NCI-H446 (cell line): ENCODE measurements at places on chromosomes 4 and X.

- no peak for DNase-seq
Measured at GRCh38 chr4:143538979-143539669, 25.6 kb downstream of the SMARCA5 start.

DNA sequence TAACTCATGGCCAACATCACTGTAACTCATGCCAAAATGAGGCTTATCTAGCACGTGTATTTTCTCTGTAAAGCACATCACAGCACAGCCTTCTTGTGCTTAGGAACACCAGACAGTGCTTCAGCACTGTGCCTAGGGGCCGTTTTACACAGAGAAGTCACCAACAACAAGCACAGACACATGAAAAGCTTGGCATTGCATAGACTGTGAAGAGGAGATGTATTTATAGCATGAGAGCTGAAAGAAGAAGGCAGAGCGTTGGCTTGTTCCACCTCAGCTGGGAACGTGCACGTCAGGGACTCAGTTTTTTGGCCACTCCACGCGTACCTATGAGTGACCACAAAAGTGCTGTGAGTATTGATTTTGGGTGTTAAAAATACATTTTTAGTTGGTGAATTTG lies 116.3 kb upstream of the SFRP2 start:
- DNase-seq: no peak

DNA sequence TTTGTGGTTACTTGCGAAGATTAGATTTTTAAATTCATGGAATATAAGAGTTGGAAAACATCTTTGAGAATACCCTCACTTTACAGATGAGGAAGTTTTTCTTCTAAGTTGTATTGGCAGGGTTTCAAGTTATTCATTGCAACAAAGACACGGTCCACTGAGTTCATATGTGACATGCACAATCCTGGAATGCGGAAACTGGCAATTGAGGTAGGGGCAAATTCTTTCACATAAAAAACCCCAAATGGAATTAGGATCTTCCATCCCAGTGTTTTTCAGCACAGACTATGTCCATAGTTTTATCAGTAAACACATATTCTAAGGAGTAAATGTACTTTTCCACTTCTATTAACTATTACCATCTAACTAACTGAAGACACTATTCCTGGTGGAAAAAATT lies 81.8 kb upstream of the NAP1L5 start:
- DNase-seq: peak; percentile 5

DNA sequence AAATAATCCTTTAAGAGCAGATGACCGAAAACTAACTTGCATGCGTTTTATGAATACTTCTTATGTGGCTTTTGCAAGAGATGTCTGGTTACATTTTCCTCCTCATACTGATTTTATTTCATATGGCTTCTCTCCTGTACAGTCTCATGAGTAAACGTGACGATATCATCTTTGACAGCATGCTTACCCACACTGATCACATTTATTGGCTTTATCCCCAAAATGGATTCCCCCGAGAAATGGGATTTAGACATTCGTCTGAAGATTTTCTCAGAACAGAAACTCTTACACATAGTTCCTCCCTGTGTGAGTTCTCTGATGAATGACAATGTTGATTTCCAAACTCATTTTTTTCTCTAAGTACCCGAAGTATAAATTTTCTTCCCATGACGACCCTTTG lies 939.7 kb upstream of the LCORL start:
- DNase-seq: no peak

DNA sequence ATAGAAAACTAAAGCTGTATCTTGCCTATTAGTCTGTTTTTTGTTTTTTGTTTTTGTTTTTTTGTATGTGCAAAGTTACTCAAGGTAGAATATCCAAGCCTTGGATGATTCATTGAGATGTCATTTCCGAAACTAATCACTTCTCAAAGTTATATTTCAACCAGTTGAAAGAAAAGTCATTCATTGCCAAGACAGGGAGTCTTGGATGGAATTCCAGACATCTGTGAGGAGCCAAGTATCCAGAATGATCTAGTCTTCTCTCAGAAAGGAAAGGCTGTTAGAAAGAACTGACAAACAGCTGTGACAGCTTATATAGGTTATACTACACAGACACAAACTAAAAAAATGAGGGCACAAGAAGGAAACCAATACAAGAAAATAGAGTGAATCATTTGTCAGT lies 141.1 kb upstream of the NDST3 start:
- DNase-seq: peak; percentile 80

DNA sequence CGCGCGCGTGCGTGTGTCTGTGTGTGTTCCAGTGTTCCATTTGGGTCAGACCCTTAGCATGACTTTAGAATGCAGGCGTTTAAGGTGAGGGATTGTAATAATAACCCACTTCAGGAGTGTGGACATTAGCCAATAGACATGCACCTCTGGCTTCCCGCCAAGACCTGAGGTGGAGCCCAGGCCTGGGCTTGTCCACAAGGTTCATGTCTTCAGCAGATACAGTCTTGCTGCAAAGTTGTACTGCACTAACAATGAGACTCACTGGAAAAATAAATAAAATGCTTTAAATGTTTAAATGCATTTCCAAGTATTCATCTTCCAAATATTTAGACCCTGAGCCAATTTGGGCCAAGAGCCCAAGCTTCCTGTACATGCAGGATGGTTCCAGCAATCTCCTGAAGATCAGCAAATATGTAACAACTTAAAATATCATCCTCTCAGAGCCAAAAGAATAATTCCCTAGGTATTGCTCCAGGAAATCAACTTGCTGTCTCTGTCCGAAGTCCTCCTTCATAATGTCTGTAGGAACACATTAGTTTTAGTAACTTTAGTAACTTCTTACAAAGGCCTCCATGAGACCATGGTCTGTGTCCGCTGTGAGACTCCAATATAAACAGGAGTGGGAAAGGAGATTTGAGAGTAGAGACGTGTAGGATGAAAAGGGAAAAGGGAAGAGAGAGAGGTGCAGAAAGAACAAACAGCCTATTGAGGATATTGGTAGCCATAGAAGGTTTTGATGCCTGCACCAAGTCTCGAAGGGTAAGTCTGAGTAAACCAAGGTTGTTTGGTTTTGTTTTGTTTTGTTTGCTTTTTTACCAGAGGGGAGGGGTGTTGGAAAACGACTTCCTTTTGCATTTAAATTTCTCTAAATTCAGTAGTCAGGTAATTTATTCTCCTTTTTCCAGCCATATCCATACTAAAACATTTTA lies 98.5 kb upstream of the KLF3 start:
- peak; percentile 47 for DNase-seq

GRCh38 chr4:172124656-172125308 lies 311.6 kb downstream of the GALNTL6 start:
- no peak for DNase-seq

- DNase-seq: no peak
Measured at GRCh38 chr4:13112030-13112429, 372.1 kb downstream of the RAB28 start.

GRCh38 chr4:116321471-116321870 lies 763.9 kb downstream of the TRAM1L1 start:
- no peak for DNase-seq

DNA sequence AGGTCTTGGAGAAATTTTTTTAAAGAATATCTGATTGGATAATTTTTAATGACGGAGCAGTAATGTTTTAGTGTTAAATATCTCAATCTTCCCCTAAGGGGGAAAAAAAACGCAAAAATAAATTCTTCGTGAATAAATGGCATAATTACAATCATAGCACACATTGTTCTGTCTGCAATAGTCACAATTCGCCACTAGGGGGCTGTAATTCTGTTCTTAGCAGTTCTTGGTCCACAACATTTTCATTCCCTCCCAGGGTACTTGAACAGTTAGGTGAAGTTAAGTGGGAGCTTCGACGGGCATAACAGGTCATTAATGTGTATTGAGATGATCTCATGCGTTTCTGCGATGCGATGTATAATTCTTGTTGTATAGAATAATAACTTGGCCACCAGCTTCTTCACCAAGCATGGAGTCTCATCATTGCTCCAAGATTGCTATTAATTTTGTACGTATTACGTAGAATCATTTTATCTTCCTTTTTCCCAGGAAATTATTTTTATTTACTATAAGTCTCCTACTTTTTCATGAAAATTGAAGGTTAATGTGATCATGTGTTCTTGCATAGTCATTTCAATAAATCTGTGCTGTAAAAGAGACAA lies 27.2 kb downstream of the HTR2C start:
- DNase-seq: peak; percentile 35

- no peak for DNase-seq
Measured at GRCh38 chr4:107452717-107453630, 267.1 kb downstream of the PAPSS1 start.

DNA sequence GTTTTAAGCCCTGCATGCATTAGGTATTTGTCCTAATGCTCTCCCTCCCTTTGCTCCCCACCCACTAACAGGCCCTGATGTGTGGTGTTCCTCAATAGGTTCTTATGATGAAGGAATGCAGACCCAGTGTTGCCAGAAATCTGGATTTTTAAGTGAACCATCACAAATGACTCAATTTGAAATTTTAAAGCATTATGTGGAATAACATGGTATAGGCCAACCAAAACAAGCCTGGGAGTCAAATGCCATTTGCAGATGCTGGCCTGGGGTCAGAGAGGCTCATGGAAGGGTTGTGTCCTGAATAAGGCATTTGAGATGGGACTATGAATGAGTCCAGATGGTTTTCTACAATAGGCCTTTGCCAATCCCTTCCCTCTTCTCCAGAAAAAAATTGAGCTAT lies 179.6 kb downstream of the SHROOM3 start:
- DNase-seq: no peak
